ENCODE measurements at places on chromosomes 5 and 9.

- no peak for DNase-seq
Observed at GRCh38 chr9:126927419-126927818, 12.8 kb downstream of the RALGPS1 start.

DNA sequence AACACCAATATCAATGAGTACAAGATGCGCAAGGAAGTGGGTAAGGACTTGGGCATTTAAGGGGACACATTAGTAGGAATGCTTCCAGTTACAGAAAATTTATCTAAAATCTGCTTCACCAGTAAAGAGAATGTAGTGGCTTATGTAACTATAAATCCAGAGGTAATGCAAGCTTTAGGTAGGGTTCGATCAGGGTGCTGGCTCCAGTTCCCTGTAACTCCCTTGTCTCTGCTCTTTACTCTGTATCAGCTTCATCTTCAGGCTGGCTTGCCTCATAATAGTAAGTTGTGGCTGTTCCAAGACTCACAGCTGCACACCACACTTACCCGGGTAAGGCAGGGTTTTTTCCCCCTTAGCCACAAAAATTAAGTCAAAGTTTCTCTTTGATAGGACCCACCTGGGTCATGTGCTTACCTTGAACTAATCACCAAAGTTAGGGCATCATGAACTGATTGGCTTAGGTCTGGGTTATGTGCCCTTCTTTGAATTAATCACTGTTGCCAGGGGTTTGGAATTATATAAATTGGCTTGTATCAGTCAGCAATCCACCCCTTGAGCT lies 35.5 kb downstream of the ARHGEF37 start:
- DNase-seq, result no peak

GRCh38 chr5:68344447-68345111 lies 129.0 kb downstream of the PIK3R1 start:
- DNase-seq, result no peak

DNA sequence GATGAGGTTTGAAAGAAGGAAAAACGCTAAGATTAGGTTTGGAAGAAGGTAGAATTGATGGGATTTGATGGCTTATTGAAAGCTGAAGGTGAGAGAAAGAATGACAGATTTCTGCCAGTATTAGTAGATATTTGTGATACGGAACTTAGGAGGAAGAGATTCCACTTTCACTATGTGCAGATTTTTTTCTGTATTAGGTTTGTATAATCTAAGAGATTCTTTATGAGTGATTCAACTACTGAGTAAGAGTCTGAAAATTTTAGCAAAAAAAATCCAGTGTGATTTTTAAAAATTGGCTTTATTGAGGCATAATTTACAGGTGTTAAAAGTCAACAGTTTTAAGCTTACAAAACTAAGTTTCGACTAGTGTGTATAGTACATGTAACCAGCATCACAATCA lies 54.1 kb downstream of the AP3S1 start:
- no peak for DNase-seq

- DNase-seq, result no peak
Observed at GRCh38 chr5:153276151-153276550, 214.3 kb upstream of the GRIA1 start.

DNA sequence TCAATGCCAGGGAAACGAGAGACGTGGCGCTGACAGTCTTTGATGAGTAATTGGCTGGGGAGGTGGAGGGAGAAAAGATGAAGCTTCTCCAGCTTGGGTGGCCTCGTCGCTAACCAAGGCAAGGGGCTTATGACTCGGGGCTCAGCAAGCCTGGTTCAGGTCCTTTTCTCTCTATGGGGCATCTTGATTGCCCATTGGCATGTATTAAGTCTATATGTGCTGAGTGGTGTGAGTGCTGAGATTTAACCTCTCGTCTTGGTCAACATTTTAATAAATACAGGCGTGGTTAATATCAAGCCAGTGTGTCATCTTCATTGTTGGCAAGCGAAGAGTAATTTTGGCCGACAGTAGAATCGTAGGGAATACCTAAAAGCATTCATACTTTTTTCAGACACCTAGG lies 85.9 kb downstream of the RAI14 start:
- DNase-seq, result no peak

DNA sequence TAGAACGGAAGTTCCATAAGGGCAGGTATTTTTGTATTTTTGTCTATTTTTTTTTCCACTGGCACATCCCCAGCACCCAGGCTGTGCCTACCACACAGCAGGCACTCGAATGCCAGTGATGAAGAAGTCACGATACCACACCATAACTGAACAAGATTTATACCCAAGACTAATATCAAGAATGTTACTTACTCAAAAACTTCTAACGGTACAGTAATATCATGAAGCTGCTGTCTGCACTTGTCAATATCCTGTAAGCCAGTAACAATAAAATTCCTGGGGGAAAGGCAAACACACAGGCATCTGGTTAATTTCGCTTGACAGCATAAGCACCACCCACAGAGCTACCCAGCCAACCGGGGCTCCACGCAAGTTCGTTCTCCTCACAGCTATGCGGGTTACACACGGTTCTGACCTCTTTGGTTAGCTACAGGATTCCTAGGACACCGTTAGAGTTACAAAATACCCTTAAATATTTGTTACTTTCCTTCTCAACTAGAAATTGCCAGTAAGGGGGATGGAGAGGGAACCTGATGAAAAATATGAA lies 1.3 kb downstream of the MED10 start:
- no peak for DNase-seq

- DNase-seq, result no peak
Observed at GRCh38 chr9:134231767-134232166, 67.4 kb upstream of the RNU6ATAC start.

GRCh38 chr9:124213396-124213795 lies 44.4 kb upstream of the NEK6 start:
- no peak for DNase-seq

- peak; percentile 65 for DNase-seq
Observed at GRCh38 chr5:169591636-169592035, 8.1 kb downstream of the SPDL1 start.

DNA sequence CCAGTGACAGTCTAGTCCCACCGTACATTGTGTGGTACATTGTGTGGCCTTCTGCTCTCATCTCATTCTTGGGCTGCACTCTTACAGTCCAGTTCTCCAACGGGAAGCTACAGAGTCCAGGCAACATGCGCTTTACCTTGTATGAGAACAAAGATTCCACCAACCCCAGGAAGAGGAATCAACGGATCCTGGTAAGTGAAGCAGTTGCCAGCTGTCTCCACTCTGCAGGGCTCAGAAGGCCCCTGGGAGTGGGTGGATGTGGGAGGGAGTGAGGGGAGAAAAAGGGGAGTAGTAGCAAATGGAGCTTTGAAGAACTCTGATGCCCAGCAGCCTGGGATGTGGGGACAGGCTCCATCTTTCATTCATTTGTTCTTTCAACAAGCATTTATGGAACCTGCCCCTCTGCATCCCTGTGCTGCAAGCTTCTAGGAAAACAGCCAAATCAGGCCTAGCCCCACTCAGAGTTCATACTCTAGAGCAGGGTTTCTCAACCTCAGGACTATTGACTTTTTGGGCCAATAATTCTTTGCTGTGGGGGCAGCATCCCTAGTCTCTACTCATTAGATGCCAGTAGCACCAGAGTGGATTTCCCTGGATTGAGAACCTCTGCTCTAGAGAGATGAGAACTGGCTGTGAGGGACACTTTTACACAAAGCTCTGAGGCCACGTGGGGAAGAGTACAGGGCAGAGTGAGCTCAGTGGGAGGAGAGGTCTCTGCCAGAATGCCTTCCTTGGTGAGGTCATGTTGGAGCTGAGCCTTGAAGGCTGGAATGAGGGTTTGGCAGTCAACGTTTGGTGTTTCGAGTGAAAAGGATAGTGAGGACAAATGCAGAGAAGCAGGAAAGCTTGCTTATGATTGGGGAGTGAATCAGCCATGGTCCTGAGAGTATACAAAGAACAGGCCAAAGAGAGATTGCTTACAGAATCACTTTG lies 1.1 kb downstream of the POLR1E start:
- DNase-seq, result peak; percentile 93

DNA sequence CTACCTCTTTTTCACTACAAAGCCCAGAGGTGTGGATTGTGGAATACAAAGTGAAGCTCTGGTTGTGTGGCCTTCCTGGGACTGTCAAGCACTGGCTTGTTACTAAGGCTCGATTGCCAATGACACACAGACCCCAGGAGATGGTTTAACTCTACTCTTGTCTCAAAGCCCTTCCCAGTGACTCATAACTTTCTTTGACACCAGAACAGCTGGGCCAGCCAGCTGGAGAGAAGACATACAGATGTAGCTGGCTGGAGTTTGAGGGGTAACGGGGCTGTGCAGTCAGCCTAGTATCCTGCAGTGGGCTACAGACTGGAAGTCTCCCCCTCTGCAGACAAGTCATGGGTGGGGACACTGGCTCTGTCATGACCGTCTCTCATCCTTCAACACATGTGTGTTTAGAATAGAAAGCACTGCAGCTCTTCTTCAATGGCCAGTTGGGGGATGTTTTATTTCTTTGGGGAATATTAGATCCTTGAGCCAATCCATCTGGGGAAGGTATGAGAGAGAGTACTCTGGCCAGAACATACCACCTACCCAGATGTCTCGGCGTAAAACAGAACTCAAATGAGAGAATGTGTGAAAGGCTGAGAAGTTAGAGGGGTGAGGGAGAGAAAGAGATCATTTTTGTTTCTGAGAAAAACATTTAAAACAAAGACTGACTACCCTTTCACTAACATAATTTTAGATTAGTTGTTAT lies 53.3 kb downstream of the SEMA6A start:
- DNase-seq, result no peak

DNA sequence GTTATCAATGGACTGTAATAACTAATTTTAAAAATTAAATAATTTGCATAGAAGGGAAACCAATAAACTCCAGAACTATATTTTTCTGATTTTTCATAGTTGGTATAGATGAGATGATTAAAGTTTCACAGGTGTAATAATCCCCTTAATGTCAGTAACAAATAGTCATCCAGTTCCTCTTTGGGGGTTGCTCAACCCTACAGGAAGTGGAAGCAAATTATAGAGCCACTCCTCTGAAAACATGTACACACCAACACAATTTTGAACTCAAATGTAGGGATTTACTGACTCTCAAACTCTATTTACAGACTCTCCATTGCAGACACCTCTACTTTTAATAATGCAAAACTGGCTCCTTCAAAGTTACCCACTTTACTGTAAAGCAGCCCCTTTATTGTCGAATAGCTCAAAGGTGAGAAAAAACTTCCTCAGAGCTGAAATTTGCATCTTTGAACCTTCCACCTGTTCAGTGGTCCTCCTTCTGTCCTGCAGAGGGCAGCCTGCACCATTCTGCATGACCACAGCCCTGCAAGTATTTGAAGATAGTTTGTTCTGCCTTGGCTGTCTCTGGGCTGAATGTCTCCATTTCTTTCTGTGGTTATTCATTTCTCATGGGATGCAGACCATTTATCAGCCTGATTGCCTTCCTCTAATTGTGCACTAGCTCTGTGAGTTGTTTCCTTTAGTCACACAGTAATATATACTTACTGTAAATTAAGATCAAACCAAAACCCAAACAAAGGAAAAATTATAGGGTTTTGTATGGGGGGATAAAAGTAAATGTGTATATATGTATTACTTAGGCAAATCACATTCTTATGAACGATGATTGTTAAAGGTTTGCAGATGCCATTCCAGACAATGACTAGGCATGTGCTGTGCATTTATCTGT lies 383.2 kb upstream of the SGCD start:
- DNase-seq, result peak; percentile 72

DNA sequence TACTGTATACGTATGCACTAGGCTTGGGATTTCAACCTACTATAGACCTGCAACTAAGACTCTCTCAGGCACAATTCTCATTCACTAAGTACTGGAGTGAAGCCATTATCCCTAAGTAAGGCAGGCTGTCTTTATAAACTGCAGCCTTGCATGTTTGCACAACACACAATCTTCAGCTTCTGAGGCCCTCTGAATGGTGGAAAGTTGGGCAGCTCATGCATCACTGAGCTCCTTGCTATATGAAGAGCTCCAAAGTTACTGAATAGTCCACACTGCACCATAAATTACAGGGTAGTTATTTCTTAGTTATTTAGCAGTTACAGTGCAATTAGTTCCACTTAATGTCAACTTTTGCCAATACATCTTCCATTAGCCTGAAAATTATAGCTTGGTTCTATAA lies 384.6 kb downstream of the BRINP1 start:
- DNase-seq, result no peak

GRCh38 chr9:112820881-112821280 lies 69.8 kb downstream of the SLC46A2 start:
- DNase-seq, result no peak

DNA sequence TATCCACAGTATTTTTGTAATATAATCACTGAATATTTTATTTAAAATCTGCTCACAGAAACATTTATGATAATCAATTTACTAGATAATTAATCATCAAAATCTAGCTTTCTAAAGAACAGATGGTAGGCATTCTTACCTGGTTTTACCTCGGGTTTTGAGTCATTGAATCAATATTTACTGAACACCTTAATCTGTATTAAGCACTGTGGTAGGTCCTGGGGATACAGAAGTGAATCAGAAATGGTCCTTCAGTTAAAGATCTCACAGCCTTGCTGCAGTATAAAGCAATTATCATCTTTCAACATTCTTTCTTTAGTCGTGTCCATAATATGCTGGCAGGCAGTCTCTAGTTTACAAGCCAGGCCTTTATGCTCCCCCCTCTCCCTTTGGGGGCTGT lies 2.0 kb upstream of the MEIKIN start:
- DNase-seq, result no peak

DNA sequence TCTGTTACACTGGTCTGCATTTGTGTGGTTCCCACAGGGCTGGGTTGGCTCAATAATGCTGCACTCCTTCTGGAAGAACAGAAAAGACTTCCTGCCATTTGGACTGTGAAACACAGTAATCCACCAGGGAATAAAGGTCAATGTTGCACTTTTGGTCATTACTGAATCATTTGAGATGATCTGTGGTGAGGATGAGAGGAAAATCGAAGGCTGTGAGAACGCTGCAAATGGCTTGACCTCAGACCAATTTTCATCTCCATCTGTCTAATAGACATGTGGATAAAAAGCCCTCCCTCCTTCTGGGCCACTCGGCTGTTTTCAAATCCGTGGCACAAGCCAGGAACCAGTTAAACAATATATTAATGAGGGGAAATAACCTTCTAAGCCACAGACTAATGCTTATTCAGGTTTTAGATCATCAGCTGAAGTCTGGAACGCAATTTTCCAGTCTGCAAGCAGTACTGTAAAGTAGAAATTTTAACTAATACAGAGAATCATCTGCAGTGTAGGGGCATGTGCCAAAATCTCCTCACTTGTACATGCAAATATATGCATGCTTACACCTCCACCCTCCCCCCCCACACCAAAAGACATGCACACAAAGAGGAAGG lies 20.2 kb downstream of the TLE1 start:
- DNase-seq, result peak; percentile 85

DNA sequence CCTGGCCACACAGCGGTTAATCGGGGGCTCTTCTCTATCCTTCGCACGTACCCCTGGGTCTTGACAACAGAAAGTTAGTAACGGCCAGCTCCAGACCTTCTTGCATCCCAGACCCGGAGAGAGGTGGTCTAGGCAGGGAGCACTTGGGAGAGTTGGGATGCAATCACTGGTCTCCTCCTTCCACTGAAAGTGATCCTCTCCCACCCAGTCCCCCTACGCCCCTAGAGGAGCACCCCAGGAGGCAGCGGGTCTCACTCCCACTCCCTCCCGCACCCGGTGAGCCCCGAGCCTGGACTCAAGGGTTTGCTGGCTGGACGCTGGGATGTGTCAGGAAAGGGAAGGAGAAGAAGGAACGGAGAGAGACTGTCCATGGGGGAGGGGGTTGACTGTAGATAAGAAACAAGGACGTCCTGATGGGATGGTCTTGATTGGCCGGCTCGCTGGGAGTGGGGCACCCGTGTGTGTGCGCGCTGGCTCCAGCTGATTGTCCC lies 2.0 kb downstream of the RORB start:
- DNase-seq, result peak; percentile 64

Data from osteoblast (primary cell).